Endothelial cell (in vitro differentiated cells): ENCODE measurements at places on chromosomes 5 and 9.

DNA sequence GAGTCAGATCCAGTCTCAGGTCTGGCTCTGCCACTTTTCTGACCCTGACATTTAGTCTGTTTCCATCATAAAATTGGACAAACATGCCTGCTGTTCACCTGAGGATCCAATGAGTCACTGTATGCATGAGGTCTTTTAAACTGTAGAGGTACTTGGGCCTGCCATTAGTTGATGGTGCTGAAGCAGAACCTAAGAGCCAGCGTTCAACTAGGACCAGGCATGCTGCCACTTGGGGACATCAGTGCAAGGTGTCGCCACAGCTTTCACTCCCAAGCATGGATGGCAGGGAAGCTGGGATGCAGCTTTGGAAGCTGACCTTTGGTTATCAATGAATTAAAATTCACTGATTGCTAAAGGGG lies 37.1 kb downstream of the NEUROG1 start:
- no peak for DNase-seq

DNA sequence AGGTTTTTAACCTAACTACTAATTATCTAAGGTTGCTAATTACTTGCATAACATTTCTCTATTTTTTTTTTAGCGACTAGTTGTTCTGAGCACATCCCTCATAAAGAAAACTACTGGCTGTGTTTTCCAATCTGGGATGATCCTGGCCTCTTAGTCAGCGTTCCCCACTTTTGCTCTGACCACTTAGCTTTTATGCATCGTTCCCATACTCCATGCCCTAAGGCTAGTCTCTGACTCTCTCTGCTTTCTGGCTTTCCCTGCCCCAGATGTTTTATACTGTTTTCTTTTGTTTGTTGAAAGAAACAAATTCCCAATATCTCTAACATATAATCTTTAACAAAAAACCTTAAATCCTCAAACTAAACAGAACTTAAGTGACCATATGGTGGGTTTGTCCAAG lies 217.9 kb downstream of the SPATA31D1 start:
- DNase-seq: no peak

GRCh38 chr9:119094086-119094485 lies 275.1 kb downstream of the BRINP1 start:
- no peak for DNase-seq

GRCh38 chr5:178477802-178478201 lies 112.4 kb downstream of the COL23A1 start:
- no peak for DNase-seq

DNA sequence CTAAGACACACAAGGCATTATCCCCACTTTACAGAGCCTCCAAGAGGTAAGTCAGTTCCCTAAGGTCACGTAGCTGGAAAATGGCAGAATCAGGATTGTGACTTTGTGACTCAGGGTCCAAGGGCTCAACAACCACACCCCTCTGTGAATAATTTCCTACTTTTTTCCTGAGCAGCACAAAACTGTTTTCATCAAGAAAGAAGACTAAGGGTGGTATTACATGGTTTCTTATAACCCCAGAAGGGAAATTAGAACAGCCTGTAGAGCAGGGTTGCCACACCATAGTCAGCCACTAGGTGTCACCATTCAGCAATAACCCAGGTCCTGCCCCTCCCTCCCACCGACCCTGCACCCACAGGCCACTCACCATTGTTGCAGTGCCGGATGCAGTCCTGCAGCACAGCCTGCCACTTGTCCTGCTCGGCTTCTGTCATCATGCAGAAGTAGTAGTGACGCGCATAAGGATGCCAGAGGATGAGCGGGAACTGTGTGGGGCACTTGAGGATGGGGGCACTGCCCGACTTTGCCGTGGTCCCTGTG lies 72.1 kb downstream of the LRSAM1 start:
- no peak for DNase-seq

DNA sequence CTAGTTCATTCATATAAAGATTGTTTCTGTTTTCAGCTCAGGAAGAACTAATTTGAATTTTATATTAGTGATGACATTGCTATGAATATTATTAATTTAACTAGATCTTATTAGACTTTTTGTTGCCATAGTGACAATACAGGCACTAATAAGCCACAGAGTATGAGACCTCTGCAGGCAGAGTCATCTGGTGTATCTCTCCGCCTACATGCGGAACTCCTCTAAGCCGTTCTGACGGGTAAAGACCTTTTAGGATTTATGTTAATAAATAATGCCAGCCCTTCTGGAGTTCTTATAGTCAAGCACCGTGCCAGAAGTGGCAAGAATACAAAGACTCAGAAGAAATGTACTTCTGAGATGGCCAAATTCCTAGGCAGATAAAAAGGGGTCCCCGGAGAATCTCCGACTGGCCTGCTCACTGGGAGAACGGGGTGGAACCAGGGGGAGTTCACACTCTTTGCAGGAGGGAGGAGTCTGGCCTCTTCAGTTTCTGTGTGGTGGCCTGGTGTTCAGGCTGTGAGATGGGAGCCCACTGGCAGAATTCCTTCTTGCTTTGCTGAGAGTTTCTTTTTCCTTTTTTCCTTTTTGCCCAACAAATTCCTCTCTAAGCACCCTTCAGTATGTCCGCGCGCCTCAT lies 85.1 kb upstream of the IL12B start:
- DNase-seq: no peak

DNA sequence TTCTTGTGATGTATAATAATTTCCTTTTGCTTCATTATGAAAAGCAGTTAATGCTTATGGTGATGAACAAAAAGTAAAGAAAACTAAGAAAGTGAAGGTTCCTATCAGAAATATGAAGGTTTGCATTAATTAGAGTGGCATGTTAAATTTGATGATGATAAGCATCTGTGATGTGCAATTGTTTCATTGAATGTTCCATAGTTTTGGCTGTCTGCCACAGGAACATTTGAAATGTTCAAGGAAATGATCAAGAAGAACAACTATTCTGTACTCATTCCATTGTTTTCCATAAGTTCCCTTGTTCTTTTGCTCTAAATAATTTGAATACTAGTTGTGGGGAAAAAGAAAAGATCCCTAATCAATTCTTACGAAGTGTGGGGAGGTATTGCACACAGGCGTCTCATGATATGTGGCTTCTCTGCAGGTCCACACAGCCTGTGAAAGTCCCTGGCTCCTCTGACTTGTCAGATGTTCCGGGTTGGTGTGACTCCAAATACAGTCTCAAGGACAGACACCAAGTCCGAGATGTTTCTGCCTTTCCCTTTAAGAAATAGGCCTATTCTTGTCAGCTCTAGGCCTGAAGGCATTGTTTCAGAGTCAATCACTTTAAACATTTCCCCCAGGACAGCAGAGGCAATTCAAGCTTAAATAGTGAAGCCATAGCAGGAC lies 152.6 kb upstream of the MAST4 start:
- DNase-seq: no peak

DNA sequence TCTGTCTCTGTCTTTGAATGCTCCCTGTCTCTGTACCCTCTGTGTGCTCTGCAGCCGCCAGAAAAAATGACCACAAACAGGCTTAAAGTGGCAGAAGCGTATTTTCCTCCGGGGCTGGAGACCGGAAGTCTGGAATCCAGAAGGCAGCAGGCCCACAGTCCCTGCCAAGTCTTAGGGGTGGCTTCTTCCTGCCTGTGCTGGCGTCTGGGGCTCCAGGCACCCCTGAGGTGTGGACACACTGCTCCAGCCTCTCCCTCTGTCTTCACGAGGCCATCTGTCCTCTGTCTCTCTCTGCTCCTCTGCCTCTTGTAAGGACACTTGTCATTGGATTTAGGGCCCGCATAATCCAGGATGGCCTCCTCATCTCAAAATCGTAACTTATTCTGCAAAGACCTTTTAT lies 298.4 kb upstream of the IRX4 start:
- no peak for DNase-seq

- DNase-seq: no peak
Observed at GRCh38 chr9:3758816-3759576, 233.2 kb upstream of the RFX3 start.

- no peak for DNase-seq
Observed at GRCh38 chr5:163815240-163815791, 309.9 kb downstream of the MAT2B start.

- DNase-seq: no peak
Observed at GRCh38 chr9:75930730-75931321, 40.4 kb downstream of the PCSK5 start.

DNA sequence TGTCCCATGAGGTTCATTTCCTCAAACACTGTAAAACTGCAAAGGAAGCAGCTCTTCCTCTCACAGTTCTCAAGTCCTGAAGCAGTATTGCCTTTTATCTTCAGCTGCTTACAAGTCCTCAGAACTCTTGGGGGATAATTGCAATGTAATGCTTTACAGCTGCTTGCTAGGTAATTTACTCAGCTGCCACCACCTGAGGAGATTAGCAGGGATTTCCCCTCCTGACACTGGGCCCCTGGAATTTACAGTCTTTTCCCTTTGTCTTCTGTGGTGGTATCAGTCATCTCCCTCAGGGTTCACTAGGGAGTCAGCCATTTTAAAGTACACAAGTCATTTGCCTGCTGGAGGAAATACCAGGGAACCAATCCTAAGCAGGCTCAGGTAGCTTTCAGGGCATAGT lies 754.3 kb upstream of the GRAMD2B start:
- DNase-seq: no peak

DNA sequence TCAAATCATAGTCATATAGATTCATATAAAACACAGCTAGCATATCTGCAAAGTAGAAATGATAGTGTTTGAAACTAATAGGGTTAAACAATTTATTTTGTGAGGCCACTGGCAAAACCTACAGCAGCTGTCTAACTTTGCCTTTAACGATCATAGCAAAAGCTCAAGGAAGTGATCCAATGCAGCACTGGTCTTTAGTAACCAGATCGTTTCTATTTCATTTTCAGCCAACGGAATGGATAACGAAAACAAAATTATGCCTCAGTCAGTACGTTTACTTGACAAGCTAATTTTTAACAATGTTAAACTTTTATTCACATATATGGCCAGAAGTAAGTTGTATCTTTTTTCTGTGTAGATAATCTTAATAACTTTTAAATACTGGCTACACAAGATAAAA lies 17.7 kb downstream of the MLLT3 start:
- DNase-seq: no peak

DNA sequence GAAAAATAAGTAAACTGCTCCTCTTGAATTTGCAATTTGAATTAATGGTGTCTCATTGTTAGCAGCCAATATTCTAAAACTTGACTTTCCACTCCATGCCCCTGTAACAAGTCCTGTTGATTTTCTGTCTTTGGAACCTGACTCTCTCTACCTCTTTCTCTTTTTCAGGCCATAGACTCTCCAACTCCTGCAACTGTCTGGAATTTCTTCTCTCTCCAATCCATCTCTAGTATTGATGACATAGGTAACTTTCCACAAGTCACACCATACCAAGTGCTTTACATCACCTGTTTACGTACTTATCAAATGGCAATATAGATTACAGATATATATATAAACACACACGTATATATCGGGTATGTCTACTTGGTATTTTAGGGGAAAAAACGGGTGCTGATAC lies 923 bp downstream of the C5orf34 start:
- DNase-seq: no peak

DNA sequence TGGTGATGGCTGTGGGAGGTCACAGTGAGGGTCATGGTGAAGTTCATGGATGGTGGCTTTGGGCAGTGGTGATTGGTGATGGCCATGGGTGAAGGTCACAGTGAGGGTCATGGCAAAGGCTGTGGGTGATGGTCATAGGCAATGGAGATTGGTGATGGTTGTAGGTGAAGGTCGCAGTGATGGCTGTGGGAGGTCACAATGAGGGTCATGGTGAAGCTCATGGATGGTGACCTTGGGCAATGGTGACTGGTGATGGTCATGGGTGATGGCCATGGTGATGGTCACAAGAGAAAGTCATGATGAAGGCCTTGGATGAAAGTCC lies 115.6 kb upstream of the IRX4 start:
- DNase-seq: no peak

- DNase-seq: no peak
Observed at GRCh38 chr9:105142406-105143135, 101.9 kb upstream of the SLC44A1 start.

- no peak for DNase-seq
Observed at GRCh38 chr5:15887093-15887492, 292.5 kb downstream of the MARCHF11 start.

- peak; percentile 43 for DNase-seq
Observed at GRCh38 chr5:72452515-72453245, 54.5 kb downstream of the ZNF366 start.

DNA sequence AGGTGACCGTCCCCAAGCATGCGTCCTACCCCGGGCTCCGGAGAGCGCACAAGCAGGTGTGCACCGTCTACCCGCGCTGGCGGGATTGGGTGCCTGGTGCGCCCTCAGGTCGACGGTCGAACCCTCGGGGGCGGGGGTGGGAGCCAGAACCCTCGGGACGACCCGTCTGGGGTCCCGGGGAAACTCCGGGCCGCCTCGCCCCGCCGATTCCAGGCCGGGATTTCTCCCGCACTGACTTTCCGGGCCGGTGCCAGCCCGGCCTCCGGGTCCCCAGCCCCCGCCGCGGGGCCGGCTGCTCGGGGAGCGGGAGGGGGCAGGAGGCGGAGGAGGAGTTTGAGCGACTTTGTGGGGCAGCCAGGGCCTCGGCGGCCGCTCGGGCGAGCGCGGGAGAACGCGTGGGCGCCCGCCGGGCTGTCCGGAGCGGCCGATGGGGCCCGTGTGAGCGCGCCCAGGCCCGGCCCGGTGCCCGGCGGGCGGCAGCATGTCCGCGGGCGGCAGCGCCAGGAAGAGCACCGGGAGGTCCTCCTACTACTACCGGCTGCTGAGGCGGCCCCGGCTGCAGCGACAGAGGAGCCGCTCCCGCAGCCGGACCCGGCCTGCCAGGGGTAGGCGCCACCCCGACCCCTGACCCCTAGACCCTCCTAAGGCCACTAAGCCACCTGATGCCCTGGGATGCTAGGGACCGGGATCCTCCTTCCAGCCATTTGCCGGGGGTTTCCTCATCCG lies at the start of gene DAB2IP:
Gene DAB2IP, plus strand, starts transcription at position 340 of the 726 bp plus-strand sequence. Its CDS starts 142 bp downstream, at position 482.
- peak; percentile 76 for DNase-seq

DNA sequence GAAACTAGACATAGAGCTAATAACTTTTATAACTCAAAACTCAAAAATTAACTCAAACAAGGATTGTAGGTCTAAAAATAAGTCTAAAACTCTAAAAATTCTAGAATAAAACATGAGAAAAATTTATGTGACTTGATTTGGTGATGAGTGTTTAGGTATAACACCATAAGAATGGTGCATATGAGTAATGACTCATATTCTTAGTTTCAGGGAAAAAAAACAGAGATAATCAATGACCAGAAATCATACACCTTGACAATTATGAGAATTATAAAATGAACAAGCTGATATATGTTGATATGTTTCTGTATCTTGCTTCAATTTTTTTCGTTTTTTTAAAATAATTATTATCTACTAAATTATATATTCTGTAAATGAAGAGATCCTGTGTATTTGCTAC lies 541.2 kb downstream of the PTPRD start:
- no peak for DNase-seq
